ENCODE measurements at places on chromosomes 4 and X. TPM values are rescaled to one million over a fixed set of nuclear protein-coding genes. Genes with fewer than 3 reads are reported as not detected.

Gene IL2RG
- not detected for total RNA-seq

GRCh38 chrX:31139961-31140360, 68.1 kb upstream of the FTHL17 start:
- DNase-seq = no peak

DNA sequence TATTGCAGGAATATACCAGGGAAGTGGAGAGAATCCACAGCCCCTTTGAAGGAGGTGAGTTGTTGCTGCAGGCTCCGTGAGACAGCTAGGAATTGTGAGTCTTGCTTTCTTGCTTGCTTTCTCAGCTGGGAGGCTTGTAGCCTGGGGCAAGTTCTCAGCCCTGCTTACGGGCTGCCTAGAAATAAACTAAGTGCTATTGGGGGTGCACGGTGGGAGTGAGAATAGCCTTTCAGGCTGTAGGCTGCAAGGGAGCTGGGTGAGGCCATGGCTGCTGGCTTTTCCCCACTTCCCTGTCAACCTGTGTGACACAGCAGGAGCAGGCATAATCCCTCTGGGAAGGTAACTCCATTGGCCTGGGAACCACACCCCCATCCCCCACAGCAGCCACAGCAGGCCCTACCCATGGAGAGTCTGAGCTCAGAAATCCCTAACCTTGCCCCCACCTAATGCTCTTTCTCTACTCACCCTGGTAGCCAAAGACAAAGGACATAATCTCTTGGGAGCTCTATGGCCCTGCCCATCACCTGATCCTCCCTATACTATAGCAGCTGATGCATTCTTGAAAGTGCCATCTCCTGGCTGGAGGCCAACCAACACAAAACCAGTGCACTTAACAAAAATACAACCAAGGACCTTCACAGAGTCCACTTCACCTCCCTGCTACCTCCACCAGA, 113.0 kb downstream of the MMRN1 start:
- DNase-seq = no peak

GRCh38 chrX:9267415-9267814, 197.4 kb upstream of the TBL1X start:
- no peak for DNase-seq

DNA sequence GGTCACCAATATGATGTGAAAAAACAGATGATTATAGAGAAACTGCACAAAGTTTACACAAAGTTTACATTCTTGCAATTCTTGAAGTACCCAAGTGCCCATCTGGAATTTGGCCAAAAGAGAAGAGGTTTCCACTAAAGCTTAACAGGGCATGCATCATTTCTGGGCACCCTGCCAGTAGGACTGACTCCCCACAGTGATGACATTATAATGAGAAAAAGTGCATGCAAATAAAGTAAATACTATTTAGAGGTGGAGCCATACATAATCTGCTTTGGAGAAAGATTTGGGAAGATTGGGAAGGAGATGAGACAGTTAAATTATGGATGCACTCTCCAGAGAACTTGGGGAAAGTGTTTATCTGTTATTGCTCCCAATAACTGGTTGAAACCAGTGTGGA, 93.7 kb upstream of the TRPC3 start:
- peak; percentile 92 for DNase-seq

GRCh38 chr4:73021634-73022033, 47.9 kb downstream of the COX18 start:
- DNase-seq = peak; percentile 6

Gene MAML3
- total RNA-seq = 2.7 TPM

DNA sequence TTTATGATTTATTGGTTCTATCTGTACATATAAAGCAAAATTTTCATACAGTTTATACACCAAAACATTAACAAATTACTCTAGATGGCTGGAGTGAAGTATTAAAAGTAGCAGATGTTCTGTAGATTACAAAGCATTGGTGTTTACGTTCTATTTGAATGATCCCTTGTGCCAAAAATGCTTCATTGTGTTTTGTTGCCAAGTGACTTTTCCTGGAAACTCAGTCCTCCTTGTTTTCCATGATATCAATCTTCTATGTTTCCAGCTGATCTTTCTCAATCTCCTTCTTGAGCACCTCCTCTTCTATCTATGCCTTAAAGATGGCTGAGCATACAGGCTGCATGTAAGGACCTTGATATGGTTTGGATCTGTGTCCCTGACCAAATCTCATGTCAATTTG, 263.6 kb upstream of the CTSO start:
- no peak for DNase-seq

GRCh38 chr4:110830461-110830860, 207.6 kb upstream of the PITX2 start:
- DNase-seq = no peak

DNA sequence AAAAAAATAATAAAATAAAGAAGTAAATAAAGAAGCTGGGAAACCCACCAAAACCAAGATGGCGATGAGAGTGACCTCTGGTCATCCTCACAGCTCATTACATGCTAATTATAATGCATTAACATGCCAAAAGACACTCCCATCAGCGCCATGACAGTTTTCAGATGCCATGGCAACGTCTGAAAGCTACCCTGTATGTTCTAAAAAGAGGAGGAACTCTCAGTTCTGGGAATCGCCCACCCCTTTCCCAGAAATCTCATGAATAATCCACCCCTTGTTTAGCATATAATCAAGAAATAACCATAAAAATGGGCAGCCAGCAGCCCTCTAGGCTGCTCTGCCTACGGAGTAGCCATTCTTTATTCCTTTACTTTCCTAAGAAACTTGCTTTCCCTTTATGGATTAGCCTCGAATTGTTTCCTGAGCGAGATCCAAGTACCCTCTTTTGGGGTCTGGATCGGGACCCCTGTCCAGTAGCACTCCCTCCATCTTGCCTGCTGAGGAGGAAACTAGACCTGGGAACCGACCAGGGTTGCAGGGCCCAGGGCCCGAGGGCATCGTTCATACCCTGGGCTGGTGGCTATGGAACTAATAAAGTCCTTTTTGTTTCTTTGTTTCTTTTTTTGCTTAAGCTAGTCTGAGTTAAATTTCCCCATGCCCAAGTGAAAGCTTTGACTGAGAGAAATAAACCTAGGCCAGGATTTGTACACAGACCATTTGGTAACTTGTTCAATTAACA, 30.9 kb downstream of the HTT-AS start:
- no peak for DNase-seq

DNA sequence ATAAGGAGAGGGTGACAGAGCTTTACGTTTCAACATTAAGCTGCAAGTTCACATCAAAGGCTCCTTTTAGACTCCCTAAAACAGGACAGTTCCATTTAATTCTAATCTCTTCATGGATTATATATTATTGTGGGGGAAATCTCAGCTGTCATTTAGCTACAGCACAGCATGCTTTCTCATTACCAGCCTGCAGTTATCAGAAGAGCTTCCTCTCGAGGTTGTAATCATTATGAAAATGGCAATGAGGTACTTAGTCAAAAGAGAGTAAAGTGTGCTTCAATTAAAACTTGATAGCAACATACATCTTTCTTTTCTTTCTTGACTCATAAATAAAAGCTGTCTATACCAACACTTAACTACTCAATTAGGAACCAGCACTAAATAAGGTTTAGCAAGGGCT, 896.8 kb downstream of the ADGRL3 start:
- no peak for DNase-seq

Gene TMPRSS11B
- total RNA-seq = not detected

GRCh38 chrX:152843852-152844251, 13.0 kb downstream of the NSDHL start:
- no peak for DNase-seq

GRCh38 chr4:83022724-83023450, 12.1 kb upstream of the COPS4 start:
- DNase-seq = no peak

DNA sequence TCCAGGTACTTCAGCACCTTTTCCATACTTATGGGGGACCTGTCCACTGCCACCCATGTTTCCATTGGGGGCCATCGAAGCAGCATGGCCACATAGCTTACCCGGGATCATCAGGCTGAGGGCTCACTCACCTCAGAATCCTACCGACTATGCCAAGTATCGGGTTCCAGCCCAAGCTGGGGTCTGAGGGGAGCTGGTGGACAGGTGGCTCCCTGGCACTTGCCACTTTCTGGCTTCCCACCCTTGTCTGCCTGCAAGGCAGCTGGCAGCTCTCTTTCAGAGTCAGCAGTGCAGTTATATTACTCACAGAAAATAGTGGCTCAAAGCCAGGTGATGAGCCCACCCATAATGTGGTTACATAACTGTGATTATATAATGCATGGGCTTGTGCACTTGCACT, 1153.8 kb downstream of the STIM2 start:
- DNase-seq = no peak

GRCh38 chr4:7656244-7656800, 221.6 kb upstream of the PSAPL1 start:
- no peak for DNase-seq

DNA sequence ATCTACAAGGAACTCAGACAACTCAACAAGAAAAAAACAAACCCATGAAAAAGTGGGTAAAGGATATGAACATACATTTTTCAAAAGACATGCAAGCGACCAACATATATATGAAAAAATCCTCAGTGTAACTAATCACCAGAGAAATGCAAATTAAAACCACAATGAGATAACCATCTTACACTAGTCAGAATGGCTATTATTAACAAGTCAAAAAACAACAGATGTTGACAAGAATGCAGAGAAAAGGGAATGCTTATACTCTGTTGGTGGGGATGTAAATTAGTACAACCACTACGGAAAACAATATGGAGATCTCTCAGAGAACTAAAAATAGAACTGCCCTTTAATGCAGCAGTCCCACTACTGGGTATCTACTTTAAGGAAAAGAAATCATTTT, 12.1 kb downstream of the NIPAL1 start:
- no peak for DNase-seq

DNA sequence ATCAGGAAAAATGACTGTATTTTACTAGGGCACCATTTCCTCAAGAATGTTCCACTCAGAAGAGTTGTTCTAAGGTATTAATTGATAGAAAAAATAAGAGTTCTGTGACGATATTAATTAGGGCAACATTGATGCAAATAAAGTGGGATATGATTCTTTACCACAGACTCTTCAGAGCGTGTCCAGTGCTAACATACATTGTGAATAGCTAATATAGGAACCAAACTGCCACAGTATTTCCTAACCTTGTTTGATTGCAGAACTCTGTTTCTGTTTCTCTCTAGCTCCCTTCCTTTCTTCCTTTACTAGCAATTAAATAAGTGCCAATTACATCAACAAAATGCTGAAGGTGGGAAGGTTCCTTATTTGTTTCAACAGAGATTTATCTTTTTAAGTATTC, 154.1 kb upstream of the CPEB2 start:
- no peak for DNase-seq

DNA sequence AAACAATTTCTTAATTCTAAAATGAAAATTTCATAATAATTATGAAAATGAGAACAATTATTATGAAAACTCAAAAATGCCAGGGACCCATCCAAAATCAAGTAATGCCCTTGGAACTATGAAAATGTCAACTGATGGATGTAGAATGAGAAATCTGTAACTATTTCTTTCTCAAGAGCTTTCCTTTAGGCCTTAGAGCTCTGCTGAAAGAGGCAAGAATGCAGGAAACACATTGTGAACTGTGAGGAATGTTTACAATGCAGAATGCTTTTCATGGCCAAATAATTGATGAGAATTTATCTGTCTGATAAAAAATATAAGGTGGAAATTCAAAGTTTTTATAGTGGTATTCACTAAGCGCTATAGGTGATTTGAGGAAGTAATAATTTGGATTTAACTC, 207.1 kb upstream of the PCDH18 start:
- no peak for DNase-seq

Gene WAS
- total RNA-seq = 0.57 TPM

Gene CENPVL2
- 0.34 TPM for total RNA-seq

DNA sequence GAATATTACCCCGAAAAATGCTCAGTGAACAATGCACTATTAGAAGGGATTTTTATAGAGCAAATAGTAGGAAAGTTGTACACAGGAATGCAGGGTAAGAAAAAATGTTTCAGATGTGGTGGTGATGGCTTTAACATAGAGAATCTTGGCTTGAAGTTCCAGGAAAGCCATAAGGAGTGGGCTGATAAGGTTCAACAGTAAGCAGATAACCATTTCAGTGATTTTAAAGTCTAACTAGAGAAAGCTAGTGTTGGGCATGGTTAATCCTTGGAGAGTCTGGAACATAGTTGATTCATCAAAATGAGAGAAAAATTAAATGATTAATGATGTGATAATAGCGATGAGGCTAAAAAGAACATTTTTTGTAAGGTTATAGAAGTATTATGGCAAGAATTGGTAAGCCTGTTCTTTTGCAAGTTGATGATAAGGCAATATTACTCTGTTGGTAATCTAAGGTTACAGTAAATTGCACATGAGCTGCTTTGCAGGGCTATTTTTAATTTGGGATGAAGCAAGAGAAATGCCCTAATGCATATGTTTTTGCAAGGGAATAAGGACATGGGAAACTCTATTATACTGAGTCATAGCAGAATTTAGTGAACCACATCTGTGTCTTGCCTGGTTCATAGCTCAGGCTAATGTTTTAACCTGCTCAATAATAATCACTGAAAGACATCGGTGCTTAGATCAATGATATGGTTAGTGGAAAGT, 44.3 kb downstream of the GALNTL6 start:
- DNase-seq = no peak

- DNase-seq = no peak
These were observed 687 bp upstream of the ZNF275 start for GRCh38 chrX:153333266-153333665.

Gene F11
- total RNA-seq = not detected

- no peak for DNase-seq
These were observed 575.4 kb downstream of the SPRY1 start for GRCh38 chr4:123972031-123972430.

- DNase-seq = no peak
These were observed 101.9 kb downstream of the TET2 start for GRCh38 chr4:105248613-105249012.

Gene ARSJ
- total RNA-seq = 12.2 TPM

Gene SHOX
- not detected for total RNA-seq
